ENCODE measurements at places on chromosomes 5 and 9.

DNA sequence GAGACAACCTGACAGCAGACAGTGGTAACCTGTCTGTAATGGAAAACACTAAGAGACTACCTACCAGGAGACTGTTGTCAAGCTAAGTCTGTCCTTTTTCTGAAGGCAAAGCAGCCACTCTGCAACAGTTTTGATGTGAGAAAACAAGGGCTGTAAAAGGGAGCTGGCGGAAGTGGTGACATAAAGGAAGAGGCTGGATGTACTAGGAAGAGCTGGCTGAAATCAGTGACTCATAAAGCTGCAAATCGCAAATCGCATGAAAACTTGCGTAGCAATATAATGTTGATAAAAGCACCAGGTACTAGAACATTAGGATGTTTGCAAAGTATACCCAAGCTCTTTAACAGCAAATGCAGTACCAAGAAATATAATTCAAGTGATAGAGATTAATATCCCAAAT lies 1.4 kb downstream of the NSUN2 start:
- DNase-seq = no peak

DNA sequence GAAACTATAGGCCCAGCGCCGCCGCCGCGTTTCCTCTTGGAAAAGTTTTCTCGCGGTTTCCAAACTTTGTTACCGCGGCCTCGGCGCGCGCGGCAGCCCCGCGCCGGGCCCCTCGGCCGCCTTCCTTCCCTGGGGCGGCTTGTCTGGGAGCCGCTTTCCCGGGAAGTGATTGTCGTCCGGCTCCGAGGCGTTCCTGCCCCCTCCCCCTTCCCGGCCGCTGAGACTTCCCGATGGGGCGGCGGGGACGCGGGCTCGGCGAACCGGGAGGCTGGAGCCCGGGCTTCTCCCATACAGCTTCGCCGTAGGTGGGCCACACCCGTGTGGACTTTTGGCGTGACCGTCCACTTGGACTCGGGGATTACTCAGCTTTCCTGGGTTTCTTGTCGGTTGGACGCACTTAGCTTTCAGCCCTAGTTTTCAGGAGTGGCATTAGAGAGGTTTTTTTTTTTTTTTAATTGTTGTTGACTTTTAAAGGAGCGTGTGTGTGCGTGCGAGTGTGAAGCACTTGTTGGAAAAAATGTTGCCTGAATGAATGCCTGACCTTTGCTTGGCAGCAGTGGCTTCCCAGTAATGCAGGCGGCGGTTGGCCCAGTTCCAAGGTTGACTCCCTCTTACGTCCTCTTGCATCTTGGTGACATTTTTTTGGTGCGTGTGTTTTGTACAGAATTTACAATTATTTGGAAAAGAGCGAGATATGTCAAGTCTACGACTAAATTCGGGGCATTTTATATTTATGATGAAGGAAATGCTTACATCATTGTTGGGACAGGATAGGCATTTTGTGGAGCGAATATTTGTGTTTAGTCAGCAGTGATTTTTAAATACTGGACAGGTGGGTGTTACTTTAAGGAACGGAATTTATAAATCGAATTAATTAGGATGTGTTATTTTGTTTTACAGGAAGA lies 821 bp downstream of the CTNNA1 start:
- peak; percentile 65 for DNase-seq

GRCh38 chr9:88174324-88174723 lies 36.0 kb upstream of the SPATA31C2 start:
- no peak for DNase-seq

- DNase-seq = no peak
Measured at GRCh38 chr5:134943547-134943946, 24.2 kb upstream of the CATSPER3 start.

GRCh38 chr9:97558701-97559101 lies 57.2 kb downstream of the TMOD1 start:
- no peak for DNase-seq

DNA sequence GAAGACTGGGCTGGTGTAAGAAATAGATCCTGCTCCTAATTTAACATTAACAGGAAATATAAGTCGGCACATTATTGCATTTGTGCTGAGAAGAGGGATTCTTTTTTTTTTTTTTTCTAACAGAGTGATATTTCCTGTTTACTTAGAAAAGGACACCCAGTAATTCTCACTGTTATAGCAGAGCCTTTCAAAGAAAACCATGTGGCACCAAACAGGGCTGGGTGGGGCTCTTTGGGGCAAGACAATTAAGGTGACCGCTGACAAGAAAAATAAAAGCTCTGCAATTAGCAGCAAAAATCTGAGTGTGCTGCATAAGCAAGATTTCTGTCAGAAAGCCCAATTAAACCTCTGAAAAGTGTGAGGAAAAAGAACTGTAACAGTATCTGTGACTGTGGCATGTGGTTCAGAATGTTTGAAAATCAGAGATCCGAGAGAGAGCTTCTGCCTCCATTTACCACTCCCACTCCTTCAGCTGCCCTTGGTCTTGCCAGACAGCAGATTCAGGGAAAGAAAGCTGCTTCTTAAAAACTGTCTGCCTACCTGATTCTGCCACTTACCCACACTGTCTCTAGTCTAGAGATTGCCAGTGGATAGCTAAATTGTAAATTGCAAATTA lies 77.1 kb upstream of the IQGAP2 start:
- no peak for DNase-seq

DNA sequence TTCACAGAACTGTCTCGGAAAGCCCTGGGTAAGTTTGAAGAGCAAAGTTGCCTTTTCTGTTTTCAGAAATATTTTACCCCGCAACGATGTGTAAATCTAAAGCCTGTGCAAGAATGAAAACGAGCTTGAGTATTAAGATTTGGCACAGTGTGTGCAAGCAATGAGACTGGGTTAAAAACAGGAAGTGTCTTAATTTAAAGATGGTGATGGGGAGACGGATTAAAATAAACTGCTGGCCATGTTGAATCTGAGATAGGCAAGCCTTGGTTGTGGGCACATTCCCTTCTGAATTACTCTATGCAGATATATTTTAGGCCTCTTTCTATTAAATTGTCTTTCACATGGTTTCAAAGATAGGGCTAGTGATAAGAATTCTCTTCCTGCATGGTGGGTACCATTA lies 294.2 kb upstream of the DMRT1 start:
- no peak for DNase-seq

- DNase-seq = no peak
Measured at GRCh38 chr5:14191325-14191724, 48.2 kb downstream of the TRIO start.

DNA sequence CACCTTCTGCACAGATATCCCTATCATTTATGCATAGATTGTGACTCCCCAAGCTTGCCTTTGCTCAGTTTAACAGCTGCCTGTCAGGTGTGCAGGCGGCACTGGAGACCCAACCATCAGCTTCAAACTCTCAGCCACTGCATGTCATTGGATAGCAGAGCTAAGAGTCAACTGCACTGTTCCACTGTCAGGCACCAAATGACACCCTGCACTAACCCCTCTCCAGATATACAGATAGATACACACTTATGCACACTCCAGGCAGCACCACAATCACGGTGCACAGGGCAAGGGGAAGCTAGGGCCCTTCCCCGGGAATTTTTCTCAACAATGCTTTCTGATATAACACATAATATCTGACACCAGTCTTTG lies 142.3 kb downstream of the BNC2 start:
- no peak for DNase-seq

DNA sequence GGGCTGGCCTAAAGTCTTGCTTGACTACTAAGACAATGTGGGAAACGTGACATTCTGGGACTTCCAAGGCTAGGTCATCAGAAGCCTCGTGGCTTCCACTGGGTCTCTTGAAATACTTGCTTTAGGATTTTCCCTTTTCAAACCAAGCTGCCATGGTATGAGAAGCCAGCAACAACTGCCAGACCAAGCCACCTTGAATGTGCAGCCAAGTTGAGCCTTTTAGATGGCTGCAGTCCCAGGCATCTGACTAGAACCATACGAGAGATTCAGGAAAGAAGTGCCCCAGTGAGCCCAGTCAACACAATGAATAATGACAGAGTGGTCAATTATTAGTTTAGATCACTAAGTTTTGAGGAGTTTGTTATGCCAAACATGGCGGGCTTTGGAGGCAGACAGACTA lies 143.3 kb downstream of the SLF1 start:
- DNase-seq = no peak

GRCh38 chr9:130101915-130102314 lies 48.2 kb downstream of the GPR107 start:
- DNase-seq = no peak

DNA sequence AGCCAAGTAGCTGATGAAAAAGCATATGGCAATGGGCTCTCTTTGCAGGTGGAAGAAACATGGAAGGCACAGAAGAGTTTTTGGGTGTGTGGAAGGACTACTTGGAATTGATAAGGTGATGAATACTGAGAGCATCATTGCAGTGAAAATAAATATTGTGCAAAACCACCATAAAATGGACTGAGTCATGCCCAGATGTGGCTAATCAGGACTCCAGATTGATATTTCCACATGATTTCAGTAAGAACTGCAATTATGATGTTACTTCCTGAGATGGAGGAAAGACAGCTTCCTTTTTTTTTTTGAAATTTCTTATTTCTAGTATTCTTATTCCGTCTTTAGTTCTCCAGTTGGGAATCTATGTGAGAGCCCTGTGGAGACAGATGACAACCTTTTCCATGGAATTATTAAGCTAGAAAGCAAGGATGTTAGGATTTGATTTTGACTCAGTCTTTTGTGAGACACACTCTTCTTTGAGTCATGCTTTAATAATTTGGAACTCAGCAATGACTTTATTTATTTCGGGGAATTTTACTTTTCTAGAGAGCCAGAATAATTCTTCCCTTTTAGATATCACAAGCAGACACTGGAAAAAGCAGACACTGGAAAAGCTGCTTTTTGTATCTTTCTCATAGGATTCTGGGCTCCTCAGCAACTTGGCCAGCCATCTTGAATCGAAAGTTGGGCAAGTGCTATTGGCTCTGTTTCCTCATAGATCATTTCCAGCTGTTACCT lies 94.2 kb upstream of the VCAN start:
- DNase-seq = no peak

DNA sequence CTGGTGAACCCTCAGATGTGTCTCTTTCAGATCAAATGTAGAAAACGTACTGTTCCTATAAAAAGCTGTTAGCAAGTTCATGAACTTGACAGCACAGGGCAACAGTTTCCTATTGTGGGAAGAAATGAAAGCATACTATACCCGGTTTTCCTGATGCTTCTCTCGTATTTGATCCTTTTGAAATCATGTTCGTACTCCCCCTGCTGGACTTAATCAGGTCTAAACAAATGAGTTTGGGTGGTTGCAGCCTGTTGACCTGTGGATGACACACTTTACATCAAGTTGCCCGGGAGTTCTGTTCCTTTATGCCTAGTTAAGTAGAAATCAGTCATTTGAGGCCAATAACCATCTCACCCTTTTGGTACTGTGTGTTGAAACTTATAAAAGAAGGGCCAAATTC lies 1992.3 kb downstream of the MAT2B start:
- DNase-seq = no peak
